Iris pigment epithelial cell (primary cell): ENCODE measurements at places on chromosomes 7 and 10.

- DNase-seq, result peak; percentile 9
These were observed 241.6 kb upstream of the CACNA2D1 start for GRCh38 chr7:82685214-82685613.

DNA sequence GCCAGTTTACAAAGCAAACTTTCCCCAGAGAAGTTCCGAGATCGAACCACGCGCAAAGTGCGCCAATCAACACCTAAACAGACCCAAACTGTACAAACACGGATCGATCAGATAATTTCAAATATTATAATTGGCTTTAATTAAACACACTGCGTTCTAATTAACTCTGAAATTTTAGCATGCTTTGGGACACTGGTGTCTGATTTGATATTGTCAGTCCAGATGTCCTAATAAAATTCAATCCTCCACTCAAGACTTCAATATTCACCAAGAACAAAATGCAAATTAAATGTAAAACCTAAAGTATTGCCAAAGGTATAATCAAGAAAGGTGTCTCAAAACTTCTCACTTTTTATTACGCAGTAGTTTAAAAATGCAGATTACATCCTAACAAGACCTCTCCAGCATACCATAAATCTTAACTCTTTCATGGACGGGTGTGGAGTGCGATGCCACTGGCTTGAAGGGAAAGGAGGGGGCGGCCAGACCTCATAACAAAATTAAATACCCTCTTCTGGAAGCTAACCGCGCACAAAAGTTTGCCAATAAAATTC is 5.9 kb upstream of the EBF3 start:
- no peak for DNase-seq

DNA sequence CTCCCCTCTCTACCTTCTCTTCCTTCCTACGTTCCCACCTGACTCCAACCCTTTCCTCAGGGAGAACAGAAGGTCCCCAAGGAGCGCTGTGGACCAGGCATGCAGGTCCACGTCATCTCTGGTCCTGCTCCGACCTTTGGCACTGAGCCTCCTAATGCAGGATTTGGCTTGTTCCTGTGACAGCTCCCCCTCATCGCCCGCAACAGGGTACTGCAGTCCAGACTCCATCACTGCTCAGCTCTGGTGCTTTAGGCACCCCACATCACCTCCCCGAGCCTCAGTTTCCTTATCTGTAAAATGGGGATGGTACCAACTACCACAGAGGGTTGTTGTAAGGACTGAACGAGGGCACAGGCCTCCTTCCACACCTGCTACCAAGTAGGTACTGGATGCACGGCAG is 54.6 kb downstream of the FHIP2A start:
- DNase-seq, result no peak

GRCh38 chr7:93228302-93228701 is 2.0 kb upstream of the HEPACAM2 start:
- DNase-seq, result peak; percentile 55

DNA sequence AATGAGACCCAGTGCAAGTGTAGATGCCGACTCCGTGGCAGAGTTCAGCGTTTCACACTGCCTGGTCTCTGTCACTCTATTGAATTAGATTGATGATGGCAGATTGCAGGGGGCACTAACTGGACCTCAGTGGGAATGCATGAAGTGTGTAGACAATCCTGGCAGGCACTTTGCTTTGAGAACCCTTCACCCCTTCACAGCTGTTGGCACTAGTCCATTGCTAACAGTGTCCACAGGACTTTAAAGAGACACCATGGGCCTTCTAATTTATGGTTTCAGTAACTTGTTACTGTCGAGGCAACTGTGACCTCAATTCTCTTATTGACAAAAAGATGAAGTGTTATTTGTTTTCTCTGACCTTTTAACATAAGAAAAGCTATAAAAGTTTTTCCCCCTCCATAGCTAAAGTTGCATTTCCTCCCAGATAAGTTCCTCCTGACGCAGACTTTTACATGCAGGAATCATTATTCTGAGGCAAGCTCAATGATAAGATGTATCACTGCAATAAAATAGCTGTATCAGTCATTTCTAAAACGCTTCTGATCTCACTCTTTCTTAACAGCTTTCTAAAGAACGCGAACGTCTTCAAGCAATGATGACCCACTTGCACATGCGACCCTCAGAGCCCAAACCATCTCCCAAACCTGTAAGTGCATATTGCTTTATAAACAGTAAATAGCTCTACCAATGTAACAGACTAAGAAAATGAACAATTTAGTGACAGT is 238.9 kb downstream of the FOXP2 start:
- no peak for DNase-seq

DNA sequence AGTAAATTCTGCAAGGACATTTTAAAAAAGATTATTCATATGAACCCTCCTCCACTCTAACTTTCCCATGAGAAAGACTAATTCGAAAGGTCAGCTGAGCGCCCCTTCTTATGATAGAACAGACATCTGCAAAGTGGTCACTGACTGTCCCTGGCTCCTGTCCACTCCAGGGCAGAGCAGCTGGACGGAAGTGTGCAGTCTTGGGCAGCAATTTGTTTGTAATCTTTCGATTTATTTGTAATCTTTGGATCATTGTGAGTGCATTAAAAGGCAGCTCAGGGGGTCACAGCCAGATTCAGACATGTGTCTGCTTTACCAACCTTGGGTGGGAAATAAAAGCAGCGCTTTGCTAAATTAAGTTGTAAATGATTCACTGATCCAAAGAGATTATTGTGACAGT is 158.8 kb upstream of the ADARB2 start:
- no peak for DNase-seq

DNA sequence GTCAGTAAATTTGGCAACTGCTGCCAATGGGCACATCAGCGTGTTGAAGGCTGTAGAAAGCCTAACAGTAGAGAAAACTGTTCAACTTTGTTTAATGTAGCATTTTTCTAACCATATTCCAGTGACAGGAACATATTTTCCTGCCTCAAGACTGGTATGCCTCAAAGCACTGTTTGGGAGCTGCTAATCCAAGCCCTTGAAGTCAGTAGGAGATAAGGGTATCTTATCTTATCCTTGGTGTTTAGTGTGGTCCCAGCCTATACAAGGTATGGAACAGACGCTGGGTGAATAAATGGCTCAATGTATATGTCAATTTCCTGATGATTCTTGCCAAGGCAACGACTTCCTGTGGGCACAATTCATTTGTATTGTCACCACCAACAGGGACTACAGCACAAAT is 97.5 kb upstream of the CREB5 start:
- no peak for DNase-seq

- DNase-seq, result no peak
These were observed 31.5 kb downstream of the RAB19 start for GRCh38 chr7:140435252-140435895.

GRCh38 chr7:78398576-78398975 is 600.0 kb downstream of the PHTF2 start:
- DNase-seq, result no peak

- no peak for DNase-seq
These were observed 158.4 kb upstream of the NAMPT start for GRCh38 chr7:106443156-106443555.

DNA sequence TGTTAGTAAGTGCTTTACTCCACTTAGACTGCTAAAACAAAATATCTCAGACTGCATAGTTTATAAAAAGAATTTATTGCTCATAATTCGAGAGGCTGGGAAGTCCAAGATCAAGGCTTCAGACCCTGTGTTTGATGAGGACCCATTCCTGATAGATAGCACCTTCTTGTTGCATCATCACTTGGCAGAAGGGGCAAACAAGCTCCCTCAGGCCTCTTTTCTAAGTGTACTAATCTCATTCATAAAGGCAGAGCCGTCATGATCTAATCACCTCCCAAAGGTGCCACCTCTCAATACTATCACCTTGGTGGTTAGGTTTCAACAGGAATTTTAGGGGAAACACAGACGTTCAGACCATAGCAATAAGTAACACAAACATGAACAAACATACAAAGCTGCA is 55.4 kb downstream of the CRPPA start:
- no peak for DNase-seq

GRCh38 chr7:28481091-28481926 is 69.0 kb downstream of the CREB5 start:
- DNase-seq, result peak; percentile 7

DNA sequence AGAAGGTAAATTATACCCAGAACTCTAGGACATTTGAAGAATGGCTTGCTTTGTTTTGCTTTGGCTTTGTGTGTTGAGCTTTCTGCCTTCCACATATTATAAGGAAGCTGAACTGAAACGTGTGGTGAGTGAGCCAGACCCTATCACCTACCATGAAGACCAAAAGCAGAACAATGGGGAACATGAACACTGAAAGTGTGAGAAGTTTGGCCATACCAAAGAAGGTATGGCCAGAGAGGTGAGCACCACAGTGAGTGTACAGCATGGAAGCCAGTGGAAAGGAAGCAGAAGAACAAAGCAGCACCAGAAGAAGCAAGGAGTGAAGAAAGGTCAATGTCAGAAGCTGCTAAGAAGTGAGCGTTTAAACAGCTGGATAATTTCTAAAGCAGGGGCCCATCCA is 59.7 kb upstream of the CCDC71L start:
- DNase-seq, result no peak

DNA sequence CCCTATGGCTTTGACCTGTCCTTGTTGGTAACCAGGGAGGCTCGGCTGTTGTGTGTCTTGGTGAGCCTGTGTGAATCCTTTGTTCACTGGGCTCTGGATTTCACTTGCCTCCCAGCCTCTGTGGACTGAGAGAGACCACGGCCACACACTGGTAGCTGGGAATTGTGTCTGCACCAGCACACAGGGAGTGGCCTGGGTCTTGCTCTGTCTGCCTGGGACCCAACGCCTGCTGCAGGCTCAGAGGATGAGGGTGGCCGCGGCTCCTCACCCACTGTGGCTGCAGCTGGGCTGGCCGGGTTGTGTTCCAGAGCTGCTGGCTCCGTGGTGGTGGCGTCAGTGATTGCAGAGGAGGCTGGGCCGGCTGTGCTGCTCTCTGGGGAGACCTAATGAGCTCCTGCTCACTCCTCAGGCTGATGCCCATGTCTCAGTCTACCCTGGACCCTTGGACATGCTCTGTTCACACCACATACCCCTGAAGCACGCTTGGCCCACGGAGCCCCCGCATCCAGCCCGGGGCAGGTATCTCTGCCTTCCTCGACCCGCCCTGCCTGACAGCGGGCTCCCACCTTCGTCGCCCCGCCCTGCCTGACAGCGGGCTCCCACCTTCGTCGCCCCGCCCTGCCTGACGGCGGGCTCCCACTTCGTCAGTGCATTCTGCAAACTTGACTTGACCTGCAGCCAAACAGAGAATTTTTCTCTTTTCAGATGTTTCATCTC is 328.5 kb downstream of the ADARB2 start:
- DNase-seq, result no peak

DNA sequence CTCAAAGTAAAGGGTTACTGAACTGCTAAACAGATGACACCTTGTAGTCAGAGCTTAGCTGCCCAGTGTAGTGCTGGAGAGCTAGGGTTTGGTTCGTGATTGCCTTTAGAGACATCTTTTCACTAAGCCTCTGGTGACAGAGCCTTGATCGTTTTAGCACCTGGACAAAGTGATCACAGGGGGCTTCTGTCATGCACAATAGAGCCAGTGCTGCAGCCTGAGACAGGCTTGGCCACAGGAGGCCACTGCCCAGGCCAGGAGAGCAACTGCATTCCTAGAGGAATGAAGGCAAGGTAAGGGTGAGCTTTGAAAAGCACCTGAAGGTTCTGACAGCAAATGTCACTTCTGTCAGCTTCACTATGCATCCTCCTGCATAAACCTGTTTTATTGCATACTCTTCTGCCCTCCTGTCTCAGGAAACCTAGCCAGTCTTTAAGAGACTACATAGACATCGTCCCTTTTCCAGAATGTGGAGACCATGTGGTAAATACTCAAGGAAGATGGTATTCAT is 122.9 kb downstream of the NPY start:
- DNase-seq, result no peak

GRCh38 chr10:18478354-18478753 is 173.0 kb downstream of the NSUN6 start:
- no peak for DNase-seq

GRCh38 chr10:11870900-11871400 is 47.8 kb downstream of the PROSER2 start:
- DNase-seq, result no peak

GRCh38 chr10:9081253-9081652 is 1026.8 kb downstream of the GATA3 start:
- no peak for DNase-seq

DNA sequence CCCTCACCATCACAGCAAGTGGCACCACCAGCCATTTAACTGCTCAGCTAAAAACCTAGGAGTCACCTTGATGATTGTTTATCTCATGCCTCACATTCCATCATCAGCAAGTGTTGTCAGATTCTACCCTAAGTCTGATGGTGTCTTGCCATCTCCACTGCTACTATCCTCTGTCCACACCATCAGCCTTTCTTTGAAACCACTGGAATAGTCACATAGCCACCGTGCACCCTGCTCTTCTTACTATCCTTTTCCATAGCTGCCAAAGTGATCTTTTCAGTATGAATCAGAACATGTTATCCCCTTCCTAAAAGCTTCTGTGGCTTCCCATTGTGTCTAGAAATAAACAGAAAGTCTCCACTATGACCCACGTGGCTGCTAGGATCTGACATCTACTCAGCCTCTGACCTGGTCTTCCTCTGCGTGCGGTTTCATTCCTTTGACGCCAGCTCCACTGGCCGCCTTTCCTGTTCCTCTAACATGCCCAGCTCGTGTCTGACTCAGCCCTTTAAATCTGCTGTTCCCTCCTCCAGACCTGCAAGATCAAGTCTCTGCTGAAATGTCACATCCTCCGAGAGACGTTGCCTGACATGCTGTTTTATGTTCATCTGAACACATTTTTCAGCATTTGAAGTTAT is 16.5 kb upstream of the CHN2 start:
- no peak for DNase-seq

DNA sequence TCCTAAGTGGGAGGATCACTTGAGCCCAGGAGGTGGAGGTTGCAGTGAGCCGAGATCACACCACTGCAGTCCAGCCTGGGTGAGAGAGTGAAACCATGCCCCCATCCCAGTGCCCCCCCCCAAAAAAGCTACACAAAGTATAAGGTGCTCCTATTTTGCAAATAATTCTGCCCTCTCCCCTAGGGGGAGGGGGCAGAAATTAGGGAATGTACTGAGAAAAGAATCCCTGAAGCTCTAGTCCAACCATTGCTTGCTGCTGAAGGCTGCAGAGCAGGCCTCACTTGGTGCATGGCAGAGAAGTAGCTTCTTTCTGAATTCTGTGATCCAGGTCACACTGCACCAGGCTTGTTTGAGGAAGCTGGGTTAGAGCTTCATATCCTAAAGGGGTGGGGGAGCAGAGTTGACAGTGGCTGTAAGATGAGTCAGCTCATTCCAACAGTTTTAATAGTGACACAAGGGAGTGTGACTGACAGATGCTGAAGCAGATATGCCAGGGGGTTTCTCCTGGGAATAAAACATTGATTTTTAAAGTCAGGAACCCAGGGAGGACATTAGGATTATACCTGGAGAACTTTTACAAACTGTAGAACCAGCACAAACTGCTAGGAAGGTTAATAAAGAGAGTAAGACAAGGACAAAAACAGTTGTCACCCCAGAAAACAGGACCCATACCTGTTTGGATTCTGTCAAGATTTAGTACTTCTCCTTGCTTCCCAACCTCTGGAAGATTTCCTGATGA is 32.8 kb upstream of the STRIP2 start:
- DNase-seq, result peak; percentile 22

- no peak for DNase-seq
These were observed 241.5 kb downstream of the PHTF2 start for GRCh38 chr7:78039790-78040776.
